ENCODE measurements at places on chromosomes 16 and 17.

DNA sequence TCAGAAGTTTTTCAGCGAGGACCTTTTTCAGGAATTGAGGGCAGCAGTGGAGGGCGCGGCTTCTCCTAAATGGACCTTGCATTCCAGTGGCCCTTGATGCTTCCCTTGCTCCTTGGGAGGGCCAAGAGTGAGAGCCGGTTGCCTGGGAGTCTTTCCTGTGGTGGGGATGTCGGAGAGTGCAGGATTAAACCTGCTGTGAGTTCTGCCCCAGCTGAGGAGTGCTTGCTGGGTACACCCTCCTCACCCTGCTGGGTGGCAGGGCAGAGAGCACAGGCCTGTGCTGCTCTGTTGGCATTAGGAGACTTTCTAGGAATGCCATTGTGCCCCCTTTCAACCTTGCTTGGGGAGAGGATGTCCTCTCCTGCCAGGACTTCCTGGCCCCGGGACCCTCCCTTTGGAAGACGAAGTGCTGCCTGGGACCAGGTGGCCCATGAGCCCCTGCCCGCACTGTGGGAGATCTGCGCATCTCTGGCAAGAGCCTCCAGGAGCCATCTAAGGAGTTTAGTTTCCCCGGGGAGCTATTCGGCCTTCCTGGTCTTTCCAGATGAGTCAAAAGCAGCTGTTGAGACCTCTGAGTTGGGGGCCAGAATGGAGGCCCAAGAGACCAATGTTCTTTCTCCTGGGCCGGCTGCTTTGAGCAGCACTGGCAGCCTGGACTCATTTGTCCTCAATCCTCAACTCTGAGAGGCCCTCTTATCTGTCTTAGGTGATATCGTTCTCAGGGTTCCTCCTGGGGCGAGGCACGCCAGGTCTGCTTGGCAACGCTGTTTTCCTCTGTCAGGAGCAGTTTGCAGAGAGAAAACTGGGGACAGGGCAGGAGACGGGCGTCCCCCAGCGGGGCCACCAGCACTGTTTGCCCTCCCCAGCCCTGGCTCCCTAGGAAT, 5.6 kb downstream of the LLGL2 start:
- ATAC-seq: no peak

- ATAC-seq: no peak
Measured at GRCh38 chr17:36723459-36724025, 122.2 kb downstream of the MRM1 start.

- no peak for ATAC-seq
Measured at GRCh38 chr17:6027342-6028024, 42.7 kb upstream of the WSCD1 start.

DNA sequence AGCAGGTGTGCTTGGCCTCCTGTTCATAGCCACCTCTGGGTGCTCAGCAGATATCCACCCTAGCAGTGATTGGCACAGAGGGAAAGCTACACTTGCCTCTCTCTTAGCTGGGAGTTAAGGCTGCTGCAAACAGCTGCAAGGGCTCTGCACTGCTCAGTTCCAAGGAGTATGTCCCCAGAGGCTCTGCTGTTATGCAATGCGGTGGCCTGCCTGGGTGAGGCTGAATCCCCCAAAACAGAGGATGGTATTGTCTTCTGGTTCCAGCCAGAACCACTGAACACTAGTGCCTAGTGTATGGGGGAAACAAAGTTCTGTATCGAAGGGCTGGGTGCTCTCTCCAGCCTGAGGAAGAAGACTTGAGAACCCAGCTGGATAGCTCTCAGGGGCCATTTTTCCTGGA, 16.8 kb downstream of the TMEM94 start:
- ATAC-seq: no peak

DNA sequence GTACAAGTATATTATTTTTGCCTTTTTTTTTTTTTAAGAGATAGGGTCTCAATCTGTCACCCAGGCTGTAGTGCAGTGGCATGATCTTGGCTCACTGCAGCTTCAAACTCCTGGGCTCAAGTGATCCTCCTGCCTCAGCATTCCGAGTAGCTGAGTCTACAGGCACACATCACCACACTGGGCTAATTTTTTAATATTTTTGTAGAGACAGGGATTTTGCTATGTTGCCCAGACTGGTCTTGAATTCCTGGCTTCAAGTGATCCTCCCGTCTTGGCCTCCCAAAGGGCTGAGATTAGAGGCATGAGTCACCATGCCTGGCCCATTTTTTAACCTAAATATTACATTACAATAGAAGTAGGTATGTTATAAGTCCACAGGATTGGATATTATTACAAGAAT, 3.2 kb downstream of the TERB1 start:
- no peak for ATAC-seq

GRCh38 chr16:89453501-89454321, 36.6 kb downstream of the ANKRD11 start:
- peak; percentile 29 for ATAC-seq

DNA sequence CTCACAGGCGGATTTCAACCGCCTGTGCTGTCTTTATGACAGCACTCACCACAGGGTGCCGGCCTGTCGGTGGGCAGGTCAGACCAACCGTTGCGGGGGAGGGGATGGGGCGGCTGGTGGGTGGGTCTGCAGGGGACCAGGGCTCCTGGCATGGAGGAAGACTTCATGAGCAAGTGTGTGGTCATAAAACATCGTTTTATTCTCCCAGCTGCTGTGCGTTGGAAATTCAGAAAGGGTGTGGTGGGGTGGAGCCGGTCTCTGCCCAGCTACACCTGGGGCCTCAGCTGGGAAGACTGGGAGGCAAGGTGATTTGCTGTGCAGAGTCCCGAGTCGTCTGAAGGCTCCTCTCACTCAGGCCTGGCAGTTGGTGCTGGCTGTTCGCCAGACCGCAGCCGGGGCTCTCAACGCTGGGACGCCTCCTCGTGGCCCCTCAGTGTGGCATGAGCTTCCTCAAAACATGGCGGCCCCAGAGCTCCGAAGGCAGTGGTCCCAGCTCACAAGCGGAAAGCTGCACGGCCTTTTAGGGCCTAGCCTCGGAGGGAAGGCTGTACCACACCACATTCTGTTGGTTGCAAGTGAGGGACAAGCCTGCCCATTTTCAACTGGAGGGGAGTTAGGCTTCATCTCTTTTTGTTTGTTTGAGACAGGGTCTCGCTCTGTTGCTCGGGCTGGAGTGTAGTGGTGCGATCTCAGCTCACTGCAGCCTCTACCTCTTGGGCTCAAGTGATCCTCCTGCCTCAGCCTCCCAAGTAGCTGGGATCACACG, 45.8 kb upstream of the GSE1 start:
- no peak for ATAC-seq

DNA sequence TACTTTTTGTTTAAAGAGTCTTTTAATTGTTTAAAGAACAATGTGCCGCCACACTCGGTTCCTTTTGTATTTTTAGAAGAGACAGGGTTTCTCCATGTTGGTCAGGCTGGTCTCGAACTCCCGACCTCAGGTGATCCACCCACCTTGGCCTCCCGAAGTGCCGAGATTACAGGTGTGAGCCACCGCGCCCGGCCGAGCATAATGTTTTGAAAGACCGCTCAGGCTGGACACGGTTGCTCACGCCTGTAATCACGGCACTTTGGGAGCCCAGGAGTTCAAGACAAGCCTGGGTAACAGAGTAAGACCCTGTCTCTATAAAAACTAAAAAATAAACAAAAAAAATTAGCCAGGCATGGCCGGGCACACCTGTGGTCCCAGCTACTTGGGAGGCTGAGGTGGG, 59.8 kb downstream of the RNF213 start:
- no peak for ATAC-seq

DNA sequence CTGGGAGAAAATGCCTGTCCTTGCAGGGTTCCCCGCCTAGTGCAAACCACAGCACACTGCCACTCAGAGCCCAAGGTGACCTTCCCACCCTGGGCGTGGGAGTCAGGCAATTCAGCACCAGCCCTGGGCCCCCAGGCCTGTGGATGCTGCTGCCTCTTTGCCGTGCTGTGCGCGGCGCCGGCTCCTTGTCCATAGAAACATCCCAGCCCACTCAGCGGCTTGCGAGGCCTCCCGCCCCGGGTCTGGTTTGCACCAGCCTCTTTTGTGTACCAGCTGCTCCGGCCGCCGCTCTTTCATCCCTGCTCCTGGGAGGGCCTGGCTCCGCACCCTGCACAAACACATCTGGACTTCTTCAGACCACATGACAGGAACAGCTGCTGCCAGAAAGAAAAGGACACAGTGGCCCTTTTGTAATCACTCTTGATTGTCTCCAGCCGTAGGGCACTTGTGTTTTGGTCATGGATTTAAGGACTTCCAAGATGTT, 75.4 kb upstream of the SDK2 start:
- ATAC-seq: no peak

DNA sequence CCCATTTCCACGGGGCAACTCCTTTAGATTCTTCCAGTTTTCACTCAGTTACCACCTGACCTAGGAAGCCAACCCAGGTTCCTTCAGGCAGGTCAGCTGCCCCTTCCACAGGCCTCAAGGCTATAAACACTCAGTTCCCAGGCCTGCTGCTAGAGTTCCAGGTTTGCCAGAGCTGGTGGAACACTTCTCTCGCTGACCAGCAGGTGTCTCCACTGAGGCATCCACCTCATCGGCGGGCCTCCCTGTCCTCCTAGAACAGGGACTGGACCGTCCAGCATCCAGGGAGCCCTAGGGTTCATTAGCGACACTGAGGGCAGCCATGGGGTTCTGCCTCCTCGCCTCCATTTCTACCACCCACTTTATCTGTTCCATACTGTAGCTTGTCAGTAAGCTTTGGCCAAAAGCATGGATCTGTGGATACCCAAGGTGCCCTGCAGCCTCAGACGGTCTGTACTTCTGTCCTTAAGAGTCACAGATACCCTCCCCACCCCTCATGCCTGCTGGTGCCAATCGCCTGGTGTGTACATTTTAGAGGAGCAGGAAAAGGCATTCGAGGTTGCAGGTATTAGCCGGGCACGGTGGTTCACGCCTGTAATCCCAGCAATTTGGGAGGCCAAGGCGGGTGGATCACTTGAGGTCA, 29.0 kb downstream of the PIMREG start:
- peak; percentile 27 for ATAC-seq

- ATAC-seq: no peak
Measured at GRCh38 chr16:17318238-17318637, 152.5 kb downstream of the XYLT1 start.

GRCh38 chr17:149231-149630, 11.9 kb downstream of the SCGB1C2 start:
- no peak for ATAC-seq

DNA sequence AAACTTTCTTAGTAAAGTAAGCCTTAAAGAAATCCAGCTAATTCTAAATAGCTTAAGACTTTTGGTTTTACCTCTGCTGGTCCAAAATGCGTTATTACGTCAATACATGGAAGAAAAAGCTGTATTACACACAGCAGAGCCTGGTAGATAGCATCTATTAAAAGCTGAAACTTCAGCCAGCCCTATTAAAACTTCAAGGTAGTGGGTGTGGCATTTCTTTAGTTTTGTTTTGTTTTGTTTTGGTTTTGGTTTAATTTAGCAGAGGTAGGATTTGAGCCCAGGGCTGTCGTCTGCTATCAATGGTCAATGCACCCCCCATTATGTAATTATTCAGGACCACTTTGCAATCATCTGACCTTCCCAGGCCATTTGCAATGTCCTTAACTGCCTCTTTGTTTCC, 318.4 kb upstream of the MAF start:
- ATAC-seq: no peak

GRCh38 chr16:17784073-17784472, 313.3 kb upstream of the XYLT1 start:
- no peak for ATAC-seq

DNA sequence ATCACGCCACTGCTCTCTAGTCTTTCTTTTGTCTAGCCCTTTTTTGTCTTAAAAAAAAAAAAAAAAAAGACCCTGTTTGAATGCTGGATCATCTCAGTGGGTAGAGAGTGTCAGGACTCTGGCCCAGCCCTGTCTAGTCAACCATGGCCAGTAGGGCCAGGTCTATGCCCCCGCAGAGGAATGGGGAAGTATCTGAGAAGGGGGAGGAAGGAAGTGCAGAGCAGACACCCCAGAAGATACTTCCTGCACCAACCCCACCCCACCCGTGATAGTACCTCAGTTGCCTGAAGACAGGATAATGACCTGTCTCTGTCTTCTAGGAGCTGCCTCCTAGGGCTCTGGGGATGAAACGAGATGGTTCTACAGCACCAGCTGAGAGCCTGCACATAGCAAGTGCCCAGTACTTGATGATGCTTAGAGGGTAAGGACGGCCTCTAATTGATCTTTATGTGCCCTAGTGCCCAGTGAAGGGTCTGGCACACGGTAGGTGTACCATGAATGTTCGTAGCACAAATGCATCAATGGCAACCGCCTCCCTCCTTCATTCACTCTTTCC, 55.4 kb downstream of the ABAT start:
- ATAC-seq: no peak

DNA sequence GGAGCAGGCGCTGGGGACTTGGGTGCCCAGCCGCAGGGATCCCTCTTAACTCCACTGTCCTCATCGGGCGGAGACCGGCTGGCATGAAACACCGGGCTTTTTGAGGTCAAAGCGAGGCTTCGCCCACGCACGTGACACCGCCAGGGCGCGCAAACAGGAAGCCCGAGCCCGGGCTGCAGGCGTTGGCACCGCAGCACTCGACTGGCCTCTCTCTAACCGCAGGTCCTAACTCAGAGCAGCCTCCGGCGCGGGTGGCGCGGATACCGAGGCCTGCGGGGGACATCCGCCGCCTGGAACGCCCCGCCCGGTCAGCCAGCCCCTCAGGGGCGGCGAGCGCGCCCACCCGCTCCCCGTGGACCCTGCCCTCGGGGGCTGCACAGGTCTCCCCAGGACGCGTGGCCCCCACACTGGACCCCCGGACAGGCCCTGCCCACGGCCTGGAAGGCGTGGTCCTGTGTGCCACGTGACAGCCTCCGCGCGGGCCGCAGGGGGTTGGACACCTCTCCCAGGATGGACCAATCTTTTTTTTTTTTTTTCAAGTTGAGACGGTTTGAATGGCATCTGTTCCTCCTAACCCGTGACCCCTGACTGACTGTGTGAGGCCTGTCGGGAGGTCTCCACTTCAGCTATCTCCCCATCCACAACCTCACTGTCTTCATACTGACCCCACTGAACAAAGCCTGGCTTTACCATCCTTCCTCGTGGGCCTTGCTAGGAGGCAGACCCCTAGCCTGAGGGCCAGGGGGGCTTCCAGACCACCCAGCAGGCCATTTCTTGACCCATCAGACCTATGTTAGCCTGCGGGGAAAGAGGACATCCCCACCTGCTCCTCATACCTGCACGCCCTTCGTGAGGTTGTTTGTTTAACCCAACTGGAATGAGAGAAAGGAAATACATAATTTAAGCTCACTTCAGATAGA, 8.4 kb upstream of the SLC47A2 start:
- peak; percentile 78 for ATAC-seq

GRCh38 chr17:76333673-76334505, 19.8 kb downstream of the PRPSAP1 start:
- ATAC-seq: no peak

GRCh38 chr16:22008215-22009059, 526 bp downstream of the MOSMO start:
- ATAC-seq: peak; percentile 25

- ATAC-seq: no peak
Measured at GRCh38 chr17:83127431-83128160, 48.2 kb downstream of the METRNL start.

DNA sequence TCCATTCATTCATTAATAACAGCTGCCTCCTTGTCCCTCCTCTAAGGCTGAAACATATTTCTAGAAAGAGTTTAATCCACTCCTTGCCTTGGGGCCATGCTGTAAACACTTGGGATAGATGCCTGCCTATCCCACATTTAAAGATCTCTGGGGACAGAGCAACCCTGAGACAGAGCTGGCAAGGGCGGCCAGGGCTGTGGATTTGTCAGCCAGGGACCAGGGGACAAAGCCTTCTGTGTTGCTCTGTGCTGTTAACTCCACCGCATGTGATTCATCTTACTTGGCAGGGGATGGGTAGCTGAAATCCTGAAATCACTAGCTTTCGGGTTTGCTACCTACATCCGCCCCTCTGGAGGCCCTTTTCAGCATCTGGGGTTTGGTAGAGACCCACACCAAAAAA, 392.9 kb downstream of the SLC39A11 start:
- ATAC-seq: no peak

GRCh38 chr16:75579281-75579834, 13.2 kb downstream of the GABARAPL2 start:
- ATAC-seq: no peak

Measured in activated CD4-positive, CD25-positive, alpha-beta regulatory T cell treated with anti-CD3 and anti-CD28 coated beads, Interleukin-2, amount 50 U/mL, for 24 hours (primary cell).